ENCODE measurements at places on chromosomes 5 and 9.

GRCh38 chr5:56281489-56282165 is 48.5 kb upstream of the ANKRD55 start:
- DNase-seq, result no peak

DNA sequence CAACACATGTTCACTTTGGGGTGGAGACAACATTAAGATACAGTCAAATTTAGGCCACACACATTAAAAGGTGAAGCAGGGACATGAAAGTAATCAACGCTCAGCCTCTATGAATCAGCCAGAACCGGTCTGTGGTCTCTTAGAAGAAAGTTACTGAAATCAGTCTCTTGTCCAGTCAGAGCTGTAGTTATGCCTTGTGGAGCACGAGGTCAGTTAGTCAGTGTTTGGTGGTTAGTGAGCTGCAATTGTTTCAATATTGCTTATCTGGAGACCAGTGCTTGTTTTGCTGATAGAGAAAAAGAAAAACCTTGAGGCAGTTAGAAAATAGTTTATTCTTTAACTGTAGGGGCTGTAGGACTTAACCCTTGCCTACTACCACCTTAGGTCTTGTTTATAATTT is 157.8 kb upstream of the RASEF start:
- DNase-seq, result no peak

- DNase-seq, result no peak
Observed at GRCh38 chr5:170252720-170253350, 20.1 kb downstream of the C5orf58 start.

DNA sequence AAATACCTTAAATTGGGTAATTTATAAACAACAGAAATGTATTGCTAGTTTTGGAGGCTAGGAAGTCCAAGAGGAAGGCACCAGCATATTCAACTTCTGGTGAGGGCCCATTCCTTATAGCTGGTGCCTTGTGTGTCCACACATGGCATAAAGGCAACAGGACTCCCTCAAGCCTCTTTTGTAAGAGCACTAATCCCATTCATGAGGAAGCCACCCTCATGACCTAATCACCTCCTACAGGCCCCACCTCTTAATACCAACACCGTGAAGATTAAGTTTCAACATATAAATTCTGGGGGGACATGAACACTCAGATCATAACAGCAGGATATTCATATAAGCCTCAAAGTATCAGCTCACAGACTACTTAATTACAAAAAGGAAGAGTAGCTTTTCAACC is 4.0 kb upstream of the PLAC8L1 start:
- no peak for DNase-seq

- no peak for DNase-seq
Observed at GRCh38 chr9:97755618-97756267, 58.6 kb upstream of the XPA start.

GRCh38 chr9:12778389-12778788 is 3.6 kb downstream of the LURAP1L start:
- no peak for DNase-seq

GRCh38 chr9:700365-701282 is 140.9 kb upstream of the DMRT1 start:
- no peak for DNase-seq

GRCh38 chr5:38715696-38716095 is 130.1 kb upstream of the OSMR start:
- DNase-seq, result no peak

DNA sequence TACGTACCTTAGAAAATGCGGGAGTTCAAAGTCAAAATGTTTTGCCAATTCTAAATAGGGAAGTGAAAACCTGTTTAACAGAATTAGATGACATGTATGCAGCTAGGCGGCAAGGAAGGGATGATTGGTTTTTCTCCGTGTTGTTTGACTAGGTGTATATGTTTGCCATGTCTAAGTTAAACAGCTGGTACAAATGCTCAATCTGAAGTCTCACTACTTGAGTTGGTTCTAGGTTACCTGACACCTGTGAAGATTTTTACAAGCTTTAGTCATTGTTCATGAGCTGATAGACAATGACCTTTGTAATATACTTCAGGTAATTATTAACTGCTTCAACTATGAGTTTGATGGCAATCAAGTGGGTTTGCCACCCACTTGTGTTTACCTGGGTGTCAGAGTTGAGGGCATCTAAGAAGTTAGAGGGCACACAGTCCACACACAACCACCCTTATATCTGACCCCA is 74.3 kb downstream of the SLC44A1 start:
- DNase-seq, result no peak

GRCh38 chr5:122424132-122424531 is 112.1 kb downstream of the SNCAIP start:
- no peak for DNase-seq

DNA sequence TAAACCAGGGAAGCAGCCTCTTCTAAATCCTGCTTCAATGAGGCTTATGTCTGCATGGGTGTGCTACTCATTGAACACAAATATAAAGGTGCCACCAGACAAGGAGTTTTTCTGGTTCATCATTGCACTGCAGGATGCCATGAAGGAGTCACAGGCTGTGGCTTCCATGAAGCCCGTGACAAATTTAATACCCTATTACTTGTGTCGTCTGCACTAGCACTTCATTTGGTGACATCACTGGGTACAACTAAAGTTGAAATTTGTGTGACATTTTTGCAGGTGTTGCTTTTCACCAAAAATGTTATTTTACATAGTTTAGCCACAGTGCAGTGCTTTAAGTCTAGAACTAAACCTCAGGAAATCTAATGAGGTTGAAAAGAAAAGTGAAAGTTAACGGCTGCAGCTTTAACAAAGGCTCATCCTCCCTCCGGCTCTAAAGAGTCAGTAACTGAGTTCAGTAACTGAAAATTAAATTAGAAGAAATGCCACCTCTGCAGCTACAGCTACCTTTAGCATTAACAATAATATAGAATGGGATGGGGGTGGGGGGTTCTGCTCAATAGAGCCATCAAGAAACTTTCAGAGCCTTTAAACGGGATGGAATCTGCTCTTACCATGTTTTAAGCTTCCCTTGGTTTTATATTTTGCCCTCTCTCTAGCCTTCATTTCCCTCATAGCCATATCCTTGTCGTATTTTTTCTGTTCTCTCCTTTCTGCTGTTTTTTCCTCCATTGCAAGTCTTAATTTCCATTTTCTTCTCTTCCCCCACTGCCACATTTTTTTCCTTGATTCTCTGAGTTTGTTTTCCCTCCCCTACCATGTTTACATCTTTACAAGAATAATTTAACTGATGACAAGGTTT is 233.8 kb upstream of the TMEM161B start:
- no peak for DNase-seq

DNA sequence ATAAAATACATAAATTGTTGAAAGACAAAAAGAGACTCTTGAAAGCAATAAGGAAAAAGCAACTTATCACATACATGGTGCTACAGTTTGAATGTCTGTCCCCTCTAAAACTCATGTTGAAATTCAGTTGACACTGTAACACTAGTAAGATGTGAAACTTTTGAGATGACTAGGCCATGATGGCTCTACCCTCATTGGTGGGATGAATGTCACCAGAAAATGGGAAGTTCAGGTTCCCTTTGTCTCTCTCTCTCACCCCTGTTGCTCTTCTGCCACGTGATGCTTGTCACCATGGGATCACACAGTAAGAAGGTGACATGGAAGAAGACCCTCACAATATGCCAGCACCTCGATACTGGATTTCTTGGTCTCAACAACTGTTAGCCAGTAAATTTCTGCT is 50.3 kb upstream of the SPTLC1 start:
- no peak for DNase-seq

DNA sequence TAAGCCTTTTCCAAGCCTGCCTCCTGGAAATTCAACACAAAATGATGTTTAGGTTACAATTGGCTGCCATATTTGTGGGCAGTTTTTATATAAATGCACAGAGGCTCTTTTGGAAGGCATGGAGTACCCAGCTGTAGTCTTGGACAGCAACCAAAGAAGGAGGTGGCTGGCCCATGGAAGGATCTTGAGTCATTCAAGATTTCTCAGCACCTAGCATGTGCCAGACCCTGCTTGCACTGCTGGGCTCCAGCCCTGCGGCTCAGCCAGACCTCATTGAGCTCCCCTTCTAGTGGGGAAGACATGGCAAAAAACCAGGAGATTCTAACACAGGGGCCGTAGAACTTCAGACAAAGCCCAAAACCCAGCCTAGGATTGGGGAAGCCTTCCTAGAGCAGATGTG is 22.1 kb downstream of the JADE2 start:
- no peak for DNase-seq

DNA sequence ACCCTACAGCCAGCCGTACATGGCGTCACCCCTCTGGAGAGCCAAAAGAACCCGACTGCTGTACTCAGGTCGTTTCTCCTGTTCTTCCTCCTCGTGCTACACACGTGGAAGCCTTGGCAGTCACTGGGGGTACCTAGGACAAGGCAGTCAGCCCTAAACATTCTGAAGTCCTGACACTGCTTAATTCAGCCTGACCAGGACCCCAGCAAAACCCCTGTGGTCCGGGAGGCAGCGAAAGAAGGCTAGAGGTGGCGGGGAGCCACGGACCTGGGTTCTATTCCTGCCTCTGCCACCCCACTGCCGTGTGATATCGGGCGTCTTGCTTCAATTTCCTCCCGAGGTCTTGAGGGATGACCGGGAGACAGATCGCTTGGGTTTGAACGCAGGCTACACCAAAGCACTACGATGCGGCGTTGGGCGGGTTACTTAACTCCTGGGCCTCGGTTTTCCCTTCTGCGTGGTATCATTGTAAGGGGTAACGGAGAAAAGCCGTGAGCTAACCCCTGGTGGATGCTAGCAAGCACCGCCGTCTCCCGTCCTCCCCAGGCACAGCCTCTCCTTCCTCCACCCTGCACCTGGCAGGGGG is 429 bp upstream of the ARL10 start:
- DNase-seq, result no peak

DNA sequence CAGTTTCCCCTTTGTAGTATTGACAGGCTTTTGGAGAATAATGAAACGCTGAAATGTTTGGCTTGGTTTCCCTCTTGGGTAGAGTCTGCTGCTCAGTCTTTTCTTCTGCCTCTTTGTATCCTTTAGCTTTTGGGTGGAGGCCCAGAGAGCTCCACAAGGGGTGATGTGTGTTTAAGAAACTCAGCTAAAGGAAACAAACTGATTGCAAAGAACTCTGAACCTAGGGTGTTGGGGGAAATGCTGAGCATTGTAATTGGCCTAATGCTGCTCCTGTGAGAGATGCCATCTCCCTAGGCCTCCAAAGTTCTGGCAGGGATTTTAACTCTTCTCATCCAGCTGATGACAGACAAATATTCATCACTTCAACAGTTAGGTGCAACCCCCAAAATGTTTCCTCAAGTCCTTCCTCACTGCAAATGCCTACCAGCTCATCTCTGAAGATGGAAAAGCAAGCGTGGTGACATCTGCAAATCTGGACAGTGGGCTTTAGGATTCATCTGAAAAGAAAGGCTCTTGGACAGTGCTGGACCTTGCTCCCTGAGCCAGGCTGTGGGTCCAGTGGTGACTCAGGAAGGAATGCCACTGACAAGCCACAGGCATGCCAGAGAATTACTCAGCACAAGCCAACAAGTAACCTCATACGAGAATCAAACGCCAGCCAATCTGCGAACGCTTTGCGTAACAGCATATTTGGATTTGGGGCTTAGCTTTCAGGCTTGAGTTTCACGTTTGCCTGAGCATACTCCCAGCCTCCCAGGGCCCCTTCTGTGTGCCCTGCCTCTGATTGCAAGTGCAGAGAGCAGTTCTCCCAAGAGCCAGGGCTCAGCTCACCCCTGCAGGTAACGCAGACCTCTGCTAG is 30.5 kb upstream of the ZSWIM6 start:
- no peak for DNase-seq

DNA sequence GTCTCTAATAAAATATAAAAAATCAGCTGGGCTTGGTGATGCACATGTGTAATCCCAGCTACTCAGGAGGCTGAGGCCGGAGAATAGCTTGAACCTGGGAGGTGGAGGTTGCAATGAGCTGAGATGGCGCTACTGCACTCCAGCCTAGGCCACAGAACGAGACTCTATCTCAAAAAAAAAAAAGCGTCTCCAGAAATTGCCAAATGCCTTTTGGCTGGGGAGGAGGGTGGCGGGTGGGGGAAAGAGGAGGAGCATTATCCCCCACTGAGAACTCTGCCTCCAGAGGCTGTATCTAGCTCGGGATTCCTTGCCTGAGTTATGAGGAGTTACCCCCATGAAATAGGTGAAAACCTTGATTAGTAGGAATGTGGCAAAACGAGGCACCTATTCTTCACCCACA is 4.8 kb downstream of the ROPN1L start:
- no peak for DNase-seq

GRCh38 chr9:131522257-131523085 is 8.6 kb downstream of the UCK1 start:
- DNase-seq, result no peak

- no peak for DNase-seq
Observed at GRCh38 chr5:16777432-16777831, 158.7 kb downstream of the MYO10 start.

DNA sequence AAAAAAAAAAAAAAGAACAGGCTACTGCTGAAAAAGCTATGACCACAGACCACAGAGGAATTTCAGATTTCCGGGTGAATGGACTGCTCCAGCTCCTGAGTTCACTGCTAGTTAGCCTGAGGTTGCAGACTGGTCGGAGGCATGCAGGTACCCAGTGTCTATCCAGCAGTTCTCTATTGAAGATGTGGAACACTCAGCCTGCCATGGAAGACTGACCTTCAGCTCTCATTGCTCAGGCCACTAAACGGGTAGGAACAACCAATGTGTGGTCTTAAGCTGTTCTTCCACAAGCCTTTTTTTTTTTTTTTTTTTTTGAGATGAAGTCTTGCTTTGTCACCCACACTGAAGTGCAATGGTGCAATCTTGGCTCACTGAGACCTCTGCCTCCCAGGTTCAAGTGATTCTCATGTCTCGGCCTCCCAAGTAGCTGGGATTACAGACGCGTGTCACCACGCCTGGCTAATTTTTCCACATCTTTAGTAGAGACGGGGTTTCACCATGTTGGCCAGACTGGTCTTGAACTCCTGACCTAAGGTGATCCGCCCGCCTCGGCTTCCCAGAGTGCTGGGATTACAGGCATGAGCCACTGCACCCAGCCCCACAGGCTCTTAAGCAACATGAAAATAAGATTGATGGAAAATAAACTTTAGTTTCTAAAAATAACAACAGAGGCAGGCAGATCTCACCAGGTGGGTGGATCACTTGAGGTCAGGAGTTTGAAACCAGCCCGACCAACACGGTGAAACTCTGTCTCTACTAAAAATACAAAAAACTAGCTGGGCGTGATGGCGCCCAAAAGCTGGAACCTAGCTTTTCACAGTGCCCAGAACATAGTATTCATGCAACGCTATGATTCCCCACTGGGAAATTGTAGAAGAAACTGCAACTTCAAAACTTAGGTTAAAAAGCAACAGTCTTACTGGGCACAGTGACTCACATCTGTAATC is 20.0 kb upstream of the NPM1 start:
- no peak for DNase-seq
